ENCODE measurements at places on chromosomes 4 and X. TPM values are rescaled to one million over a fixed set of nuclear protein-coding genes. Genes with fewer than 3 reads are reported as not detected.

DNA sequence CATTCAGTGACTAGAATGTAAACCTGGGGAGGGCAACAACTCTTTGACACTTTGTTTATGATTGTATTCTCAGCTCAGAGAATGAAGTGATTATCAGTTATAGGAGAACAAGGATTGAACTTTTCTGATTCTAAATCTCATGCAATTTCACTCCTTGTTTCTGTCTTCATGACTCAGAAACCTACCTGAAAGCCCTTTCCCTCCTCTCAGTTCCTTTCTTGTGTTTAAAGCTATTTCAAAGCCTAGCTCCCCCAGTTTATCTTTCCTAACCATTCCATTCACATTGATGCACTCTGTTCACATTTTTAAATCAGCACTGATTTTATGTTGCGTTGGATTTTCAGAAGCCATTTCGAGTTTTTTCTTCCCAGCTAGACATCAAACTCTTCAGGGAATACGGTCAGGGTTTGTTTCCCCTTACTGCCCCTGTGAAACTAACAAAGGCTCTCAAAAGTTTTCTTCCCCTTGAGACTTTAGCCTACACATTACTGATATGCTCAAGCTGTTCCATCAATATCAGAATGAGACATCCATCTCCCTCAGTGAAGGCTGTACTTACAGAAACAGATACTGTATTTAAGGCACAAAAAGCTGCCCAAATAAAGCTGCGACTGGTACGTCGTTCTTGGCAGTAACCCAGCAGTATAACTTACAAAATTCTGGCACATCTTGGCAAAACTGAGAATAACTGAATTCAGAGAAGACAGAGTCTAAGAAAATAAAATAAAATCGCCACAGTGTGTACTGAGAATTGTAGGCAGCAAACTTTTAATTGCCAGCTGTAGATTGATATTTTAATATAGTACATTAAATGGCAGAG, 31.0 kb downstream of the SRPX start:
- no peak for DNase-seq

DNA sequence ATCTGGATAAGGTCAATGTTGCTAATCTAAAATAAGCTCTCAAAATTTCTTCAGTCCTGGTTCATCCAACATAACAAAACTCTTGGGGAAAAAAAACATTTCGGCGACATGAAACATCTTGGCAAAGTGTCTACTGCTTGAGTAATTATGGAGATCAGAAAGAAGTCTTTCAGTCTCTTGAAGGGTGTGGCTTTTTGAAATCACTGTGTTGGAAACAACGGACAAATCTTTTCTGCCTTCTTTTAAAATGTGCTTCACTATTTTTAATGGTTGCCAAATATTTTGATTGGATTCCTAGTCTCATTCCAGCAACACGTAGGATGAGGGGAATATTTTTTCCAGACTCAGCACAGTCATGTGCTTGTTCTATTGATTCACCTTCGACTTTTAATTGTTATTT, 138.6 kb downstream of the KLHL8 start:
- no peak for DNase-seq

- no peak for DNase-seq
Observed at GRCh38 chrX:15170927-15171326, 99.0 kb downstream of the ASB9 start.

DNA sequence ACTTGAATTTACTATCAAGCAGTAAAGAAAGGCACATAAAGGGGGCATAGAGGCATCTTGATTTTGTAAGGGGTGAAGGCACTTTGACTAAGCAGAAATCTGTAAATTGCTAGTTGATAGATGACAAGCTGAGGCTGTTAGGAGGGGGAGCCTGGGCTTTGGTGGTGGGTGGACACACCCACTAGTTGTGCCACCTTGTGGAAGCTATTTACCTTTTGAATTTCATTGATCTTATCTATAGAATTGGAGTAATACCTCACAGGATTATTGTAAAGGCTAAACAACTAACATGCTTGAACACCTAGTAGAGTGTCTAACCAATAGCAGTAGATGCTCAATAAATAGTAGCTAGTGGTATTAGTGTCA, 142.8 kb upstream of the KCNIP4 start:
- DNase-seq, result no peak

TLR3 gene
- total RNA-seq, result not detected
